ENCODE measurements at places on chromosomes 16 and 17. TPM values are rescaled to one million over a fixed set of nuclear protein-coding genes. Genes with fewer than 3 reads are reported as not detected.

GRCh38 chr17:62994931-62995330 is 28.9 kb downstream of the TANC2 start:
- H3K27ac ChIP-seq, result no peak overlapping the region
- no peaks in the 10 kb centered on the region for H3K36me3 ChIP-seq
- H3K27me3 ChIP-seq, result no peaks in the 10 kb centered on the region
- no peak for DNase-seq
- no peaks in the 10 kb centered on the region for H3K4me1 ChIP-seq

DNA sequence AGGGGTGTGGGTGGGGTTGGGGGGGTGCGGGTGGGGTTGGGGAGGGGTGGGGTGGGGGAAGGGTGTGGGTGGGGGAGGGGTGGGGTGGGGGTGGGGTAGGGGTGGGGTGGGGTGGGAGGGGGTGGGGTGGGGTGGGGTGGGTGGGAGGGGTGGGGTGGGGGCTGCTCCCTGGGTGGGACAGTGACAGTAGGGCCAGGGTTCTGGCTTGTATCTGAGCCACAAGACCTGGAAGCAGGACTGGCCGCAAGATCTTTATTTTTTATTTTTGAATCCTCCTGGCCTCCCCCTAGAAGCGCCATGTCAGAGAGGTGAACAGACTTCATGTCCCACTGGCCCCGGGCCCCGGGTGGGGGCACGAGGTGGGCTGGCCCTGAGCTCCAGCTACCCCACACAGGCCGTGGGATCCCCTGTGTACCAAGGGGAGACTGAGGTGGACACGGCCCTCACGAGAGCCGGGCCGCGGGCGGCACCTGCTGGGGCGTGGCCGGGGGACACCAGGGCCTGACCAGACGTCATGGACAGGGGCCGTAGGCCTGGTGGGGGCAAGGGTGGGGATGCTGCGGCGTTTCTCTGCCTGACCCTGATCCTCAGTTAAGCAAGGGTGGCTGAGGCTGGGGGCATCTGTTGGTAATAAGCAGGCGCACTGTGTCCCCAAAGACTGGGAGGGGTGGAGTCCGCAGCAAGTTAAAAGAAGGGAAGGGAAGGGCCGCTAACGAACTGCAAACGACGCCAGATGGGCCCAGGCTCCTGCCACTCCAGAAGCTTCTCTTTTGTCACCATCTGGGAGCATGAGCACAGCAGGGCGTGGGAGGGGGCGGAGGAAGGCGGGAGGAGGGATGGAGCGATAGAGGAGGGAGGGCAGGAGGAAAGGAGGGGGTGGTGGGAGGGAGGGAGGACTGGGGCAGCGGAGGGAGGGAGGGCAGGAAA is 22.3 kb upstream of the PABPN1L start:
- H3K27ac ChIP-seq, result no peak overlapping the region
- H3K4me3 ChIP-seq, result no peak overlapping the region

DNA sequence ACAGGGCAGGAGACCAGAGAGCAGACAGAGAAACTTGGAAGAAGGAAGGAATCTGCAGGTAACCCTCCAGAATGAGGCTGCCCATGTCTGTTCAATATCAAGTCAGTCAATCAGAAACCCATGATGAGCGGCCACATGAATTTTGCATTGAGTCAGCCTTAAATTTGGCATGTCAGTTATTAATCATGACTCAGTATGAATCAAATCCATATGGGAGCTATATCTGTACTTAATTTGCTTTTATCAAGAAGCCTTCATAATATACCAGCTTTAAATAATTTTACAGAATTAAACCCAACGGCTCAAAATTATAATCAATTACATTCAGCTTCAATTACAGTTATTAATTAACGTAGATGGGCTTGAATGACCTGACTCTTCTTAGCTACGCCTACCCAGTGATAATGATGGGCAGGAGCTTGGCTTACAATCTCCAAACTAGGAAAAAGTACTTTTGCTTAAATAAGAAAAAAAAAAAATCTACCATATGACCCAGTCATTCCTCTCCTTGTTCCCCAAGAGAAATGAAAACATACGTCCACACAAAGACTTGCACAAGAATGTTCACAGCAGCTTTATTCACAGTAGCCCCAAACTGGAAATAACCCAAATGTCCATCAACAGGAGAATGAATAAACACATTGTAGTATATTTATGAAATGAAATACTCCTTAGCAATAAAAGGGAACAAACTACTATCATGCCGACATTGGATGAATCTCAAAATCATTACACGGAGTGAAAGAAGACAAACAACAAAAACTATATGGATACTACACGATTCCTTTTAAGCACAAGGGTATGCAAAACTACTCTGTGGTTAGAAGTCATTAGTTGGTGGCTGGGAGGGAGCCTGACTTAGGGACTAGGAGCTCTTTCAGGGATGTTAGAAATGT is 48.6 kb downstream of the SLC39A11 start:
- no peaks in the 10 kb centered on the region for H3K27me3 ChIP-seq
- DNase-seq, result no peak
- H3K27ac ChIP-seq, result peak overlapping the region; percentile 52
- no peak overlapping the region for H3K4me3 ChIP-seq
- H3K36me3 ChIP-seq, result no peaks in the 10 kb centered on the region

GRCh38 chr17:8643855-8644506 is 13.5 kb upstream of the MYH10 start:
- no peak overlapping the region for H3K27ac ChIP-seq
- H3K4me3 ChIP-seq, result no peak overlapping the region
- no peaks in the 10 kb centered on the region for H3K36me3 ChIP-seq
- H3K4me1 ChIP-seq, result no peaks in the 10 kb centered on the region
- H3K27me3 ChIP-seq, result no peaks in the 10 kb centered on the region
- DNase-seq, result no peak

- no peaks in the 10 kb centered on the region for H3K36me3 ChIP-seq
- H3K27ac ChIP-seq, result no peak overlapping the region
- H3K4me3 ChIP-seq, result no peak overlapping the region
Observed at GRCh38 chr16:30381291-30382041, 895 bp downstream of the SEPTIN1 start.

DNA sequence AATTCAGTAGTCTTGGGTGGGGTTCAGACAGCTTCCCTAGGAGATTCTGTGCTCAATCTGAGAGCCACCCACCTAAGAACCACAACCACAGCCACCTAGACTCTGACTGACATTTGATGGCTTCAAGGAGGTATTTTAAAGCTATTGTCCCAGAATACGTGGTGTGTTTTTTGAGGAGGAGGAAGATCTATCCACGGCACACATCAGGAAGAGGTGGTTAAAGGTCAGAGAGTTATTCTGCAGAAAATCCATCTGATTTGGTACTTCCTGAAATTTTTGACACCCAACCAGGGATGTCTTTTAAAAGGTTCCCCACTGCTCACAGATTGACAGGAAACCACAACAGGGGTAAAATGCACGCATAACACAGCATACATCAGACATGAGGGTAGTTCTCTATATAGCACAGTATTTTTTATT is 25.1 kb downstream of the SMARCE1 start:
- H3K36me3 ChIP-seq, result no peaks in the 10 kb centered on the region
- no peak for DNase-seq
- H3K4me1 ChIP-seq, result peaks cover 12% of the 10 kb centered on the region
- H3K27ac ChIP-seq, result no peak overlapping the region
- H3K27me3 ChIP-seq, result peaks cover 31% of the 10 kb centered on the region
- no peak overlapping the region for H3K4me3 ChIP-seq

DNA sequence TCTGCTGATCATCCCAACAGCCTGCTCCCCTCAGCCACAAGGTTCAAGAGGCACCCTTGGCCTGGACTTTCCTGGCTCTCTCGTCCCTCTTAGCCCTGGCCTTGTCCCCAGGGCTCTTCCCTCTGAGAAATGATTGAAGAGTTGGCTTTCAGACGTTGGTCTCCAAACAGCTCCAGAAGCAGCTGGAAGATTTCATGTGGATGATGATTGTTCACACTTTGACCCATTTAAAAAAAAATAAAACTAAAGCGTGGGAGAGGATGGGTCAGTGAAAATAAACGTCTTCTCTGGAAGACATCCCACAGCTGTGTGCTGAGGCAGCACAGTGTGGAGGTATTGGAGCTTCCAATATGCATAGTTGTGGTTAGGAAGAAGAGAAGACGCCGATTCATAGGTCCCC is 54.7 kb upstream of the CDH11 start:
- no peak for DNase-seq
- H3K27me3 ChIP-seq, result no peaks in the 10 kb centered on the region
- no peaks in the 10 kb centered on the region for H3K4me1 ChIP-seq
- H3K27ac ChIP-seq, result no peak overlapping the region
- no peak overlapping the region for H3K4me3 ChIP-seq

DNA sequence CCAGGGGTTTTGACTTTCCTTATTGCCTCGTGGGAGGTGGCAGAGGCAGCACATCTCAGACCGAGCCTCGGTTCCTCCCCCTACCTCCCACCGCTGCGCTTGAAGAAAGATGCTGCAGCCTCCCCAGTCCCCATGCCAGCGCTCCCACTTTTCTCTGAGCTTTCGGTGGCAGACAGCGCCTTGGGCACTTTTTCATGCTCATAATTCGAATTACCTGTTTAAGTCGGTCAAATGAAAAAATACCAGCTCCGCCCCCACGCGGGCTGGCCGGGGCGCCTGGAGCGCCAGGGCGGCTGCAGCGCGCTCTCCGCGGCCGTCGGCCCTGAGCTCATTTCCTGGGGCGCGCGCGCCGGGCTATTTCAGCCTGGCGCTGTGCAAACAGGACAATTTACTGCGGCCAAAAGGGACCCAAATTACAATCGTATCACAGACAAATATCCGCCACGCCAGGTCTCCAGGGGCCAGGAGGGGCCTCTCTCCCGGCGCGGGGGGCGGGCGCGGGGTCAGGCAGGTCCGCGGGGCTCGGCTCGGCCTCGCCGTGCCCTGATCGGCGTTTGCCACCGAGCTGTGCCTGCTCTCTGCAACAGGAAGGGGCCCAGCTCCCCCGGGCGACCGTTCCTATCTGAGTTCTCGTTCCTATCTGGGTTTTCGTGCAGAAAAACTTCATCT is 45.0 kb downstream of the SOST start:
- H3K4me3 ChIP-seq, result peak overlapping the region; percentile 47
- peaks cover 11% of the 10 kb centered on the region for H3K4me1 ChIP-seq
- no peak for DNase-seq
- H3K36me3 ChIP-seq, result no peaks in the 10 kb centered on the region

DNA sequence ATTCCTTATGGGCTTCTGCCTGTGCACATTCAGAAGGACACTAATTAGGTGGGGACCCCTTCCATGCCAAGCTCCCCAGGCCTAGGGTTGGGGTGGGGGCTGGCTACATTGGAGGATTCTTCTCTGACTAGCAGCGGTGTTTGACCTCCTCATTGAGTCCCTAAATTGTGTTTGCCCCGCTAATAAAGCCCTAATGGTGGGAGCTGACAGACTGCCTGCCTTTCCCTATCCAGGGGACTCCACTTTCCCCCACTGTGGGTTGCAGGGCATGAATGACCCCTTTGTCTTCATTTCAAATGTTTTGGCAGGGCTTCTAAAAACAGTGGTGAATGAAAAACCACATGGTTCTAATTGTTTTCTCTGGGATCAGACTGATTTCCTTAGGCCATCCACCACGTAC is 476.8 kb upstream of the CDH11 start:
- DNase-seq, result peak; percentile 60
- no peak overlapping the region for H3K27ac ChIP-seq
- no peaks in the 10 kb centered on the region for H3K36me3 ChIP-seq
- no peak overlapping the region for H3K4me3 ChIP-seq
- no peaks in the 10 kb centered on the region for H3K27me3 ChIP-seq

- H3K27ac ChIP-seq, result no peak overlapping the region
- peaks cover 4% of the 10 kb centered on the region for H3K4me1 ChIP-seq
- H3K36me3 ChIP-seq, result no peaks in the 10 kb centered on the region
- DNase-seq, result no peak
- H3K4me3 ChIP-seq, result no peak overlapping the region
Observed at GRCh38 chr16:8878523-8878911, 3.6 kb upstream of the LITAFD start.

DNA sequence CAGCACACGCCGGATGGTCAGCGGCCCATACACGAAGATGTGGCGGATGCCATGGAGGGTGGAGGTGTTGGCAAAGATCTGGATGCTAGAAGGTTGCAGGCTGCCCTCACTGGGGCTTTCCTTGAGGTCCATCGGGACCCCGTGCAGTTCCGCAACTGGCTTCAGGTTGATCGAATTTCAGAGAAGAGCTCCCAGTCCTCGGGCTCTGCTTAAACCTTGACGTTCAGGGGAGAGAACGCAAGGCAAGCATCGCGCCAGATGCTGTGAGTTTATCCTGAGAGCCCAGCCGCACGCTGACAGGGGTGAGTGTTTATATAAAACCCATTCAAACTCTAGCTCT is 98.7 kb upstream of the CCL2 start:
- peaks cover 5% of the 10 kb centered on the region for H3K4me1 ChIP-seq
- no peaks in the 10 kb centered on the region for H3K36me3 ChIP-seq
- H3K27me3 ChIP-seq, result no peaks in the 10 kb centered on the region
- H3K4me3 ChIP-seq, result no peak overlapping the region
- H3K27ac ChIP-seq, result no peak overlapping the region

DNA sequence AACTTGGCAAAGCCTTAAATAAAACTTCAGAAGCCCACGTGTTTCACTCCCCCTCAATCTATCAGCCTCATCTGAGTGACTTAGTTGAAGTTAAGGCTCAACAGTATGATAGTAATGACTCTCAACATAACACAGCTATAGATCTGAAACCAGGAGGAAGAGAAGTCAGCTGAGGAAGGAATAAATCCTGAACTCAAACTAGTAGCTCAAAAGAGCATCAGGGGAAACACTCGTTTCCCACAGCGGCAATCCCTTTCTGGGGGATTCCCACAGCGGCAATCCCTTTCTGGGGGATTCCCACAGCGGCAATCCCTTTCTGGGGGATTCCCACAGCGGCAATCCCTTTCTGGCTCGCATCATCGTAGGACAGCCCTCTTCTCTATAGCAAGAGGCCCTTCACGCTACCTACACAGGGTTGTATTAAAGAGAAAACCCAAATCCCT is 56.8 kb downstream of the ZZEF1 start:
- no peaks in the 10 kb centered on the region for H3K4me1 ChIP-seq
- no peak for DNase-seq
- H3K27me3 ChIP-seq, result no peaks in the 10 kb centered on the region
- no peak overlapping the region for H3K4me3 ChIP-seq

GRCh38 chr17:19317359-19318095 is 45.0 kb downstream of the B9D1 start:
- peaks cover 53% of the 10 kb centered on the region for H3K36me3 ChIP-seq
- H3K27me3 ChIP-seq, result no peaks in the 10 kb centered on the region
- H3K27ac ChIP-seq, result peak overlapping the region; percentile 47
- H3K4me3 ChIP-seq, result no peak overlapping the region

GRCh38 chr16:4689864-4690704 is 3.3 kb upstream of the NUDT16L1 start:
- no peaks in the 10 kb centered on the region for H3K27me3 ChIP-seq
- H3K36me3 ChIP-seq, result peaks cover 48% of the 10 kb centered on the region
- DNase-seq, result no peak
- H3K27ac ChIP-seq, result no peak overlapping the region
- peaks cover 28% of the 10 kb centered on the region for H3K4me1 ChIP-seq

The WNT3 gene
- 1.3 TPM for total RNA-seq

The KAT2A gene
- 15.6 TPM for total RNA-seq

The CA4 gene
- 3.6 TPM for total RNA-seq

The SLC38A7 gene
- 10.1 TPM for total RNA-seq

The TNFRSF17 gene
- total RNA-seq, result not detected

The CA5A gene
- not detected for total RNA-seq

The SEC14L5 gene
- 1.8 TPM for total RNA-seq

The PRR35 gene
- total RNA-seq, result not detected

Measured in esophagus muscularis mucosa (tissue), 4 donors.